Karpas-422 (cell line): ENCODE measurements at places on chromosomes 4 and X.
A peak's percentile ranks its signal among the peaks of the same experiment; 100 is the strongest.

DNA sequence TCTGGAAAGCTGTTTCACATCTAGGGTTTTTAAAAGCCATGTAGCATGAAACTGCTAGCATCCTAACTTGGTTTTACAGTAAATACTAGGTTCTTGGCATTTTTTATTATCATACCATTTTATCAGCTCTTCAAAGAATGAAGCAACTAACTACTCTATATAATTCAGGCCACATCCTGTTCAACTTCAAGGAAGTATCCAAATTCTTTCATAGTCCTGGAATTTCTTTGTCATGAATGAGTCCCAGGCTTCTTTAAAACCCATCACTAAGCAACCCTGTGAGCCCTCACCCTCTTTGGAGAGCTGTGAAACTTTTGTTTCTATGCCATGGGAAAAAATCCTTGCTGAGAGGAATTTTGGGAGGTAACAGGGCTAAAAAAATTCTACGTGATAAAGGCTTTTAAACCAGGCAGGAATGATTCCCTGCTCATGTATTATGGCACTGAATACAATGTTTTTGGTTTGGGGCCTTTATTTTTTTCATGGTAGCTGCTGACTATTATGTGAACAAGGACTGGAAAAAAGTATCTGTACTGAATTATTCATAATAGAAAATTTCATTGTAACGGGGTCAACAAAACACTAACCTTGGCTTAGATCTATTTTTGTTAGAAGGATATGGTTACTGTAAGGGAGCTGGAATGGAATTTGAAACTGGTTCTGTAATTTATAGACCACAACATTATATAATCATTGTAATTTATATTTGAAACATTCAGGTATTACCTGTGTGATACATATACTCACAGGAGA, 164.9 kb downstream of the DCTD start:
- no peaks in the 10 kb centered on the region for H3K4me1 ChIP-seq
- H3K36me3 ChIP-seq: no peaks in the 10 kb centered on the region
- DNase-seq: no peak
- no peak overlapping the region for H3K27ac ChIP-seq

DNA sequence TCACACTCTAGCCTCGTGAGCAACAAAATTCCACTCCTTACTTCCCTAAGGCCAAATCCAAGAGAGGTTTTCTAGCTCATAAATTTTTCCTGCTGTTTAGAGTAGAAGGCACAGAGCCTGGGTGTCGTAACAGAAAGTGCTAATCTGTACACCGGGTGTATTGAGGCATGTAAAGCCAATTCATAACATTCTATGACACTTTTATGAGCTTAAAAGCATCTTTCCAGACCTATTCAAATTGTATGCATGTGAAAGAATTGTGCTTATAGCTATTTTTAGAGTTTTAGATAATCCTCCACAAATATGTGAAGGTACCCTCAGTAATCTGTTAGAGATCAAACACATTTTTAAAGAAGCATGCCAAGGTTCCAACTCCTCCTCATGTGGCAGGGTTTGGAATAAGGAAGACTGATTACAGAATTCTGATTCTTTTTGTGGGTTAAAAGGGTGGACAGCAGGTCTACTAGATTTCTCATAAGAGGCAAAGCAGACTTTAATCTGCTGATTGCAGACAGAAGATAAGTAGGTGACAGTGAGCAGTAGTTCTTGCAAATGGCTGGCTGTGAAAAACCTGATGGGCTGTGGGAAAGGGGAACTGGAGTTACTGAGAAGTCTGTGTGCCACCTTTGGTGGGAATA, 25.5 kb upstream of the LRCH2 start:
- H3K4me3 ChIP-seq: no peak overlapping the region
- no peaks in the 10 kb centered on the region for H3K27me3 ChIP-seq
- H3K4me1 ChIP-seq: no peaks in the 10 kb centered on the region
- DNase-seq: no peak
- H3K36me3 ChIP-seq: no peaks in the 10 kb centered on the region
- no peak overlapping the region for H3K27ac ChIP-seq

DNA sequence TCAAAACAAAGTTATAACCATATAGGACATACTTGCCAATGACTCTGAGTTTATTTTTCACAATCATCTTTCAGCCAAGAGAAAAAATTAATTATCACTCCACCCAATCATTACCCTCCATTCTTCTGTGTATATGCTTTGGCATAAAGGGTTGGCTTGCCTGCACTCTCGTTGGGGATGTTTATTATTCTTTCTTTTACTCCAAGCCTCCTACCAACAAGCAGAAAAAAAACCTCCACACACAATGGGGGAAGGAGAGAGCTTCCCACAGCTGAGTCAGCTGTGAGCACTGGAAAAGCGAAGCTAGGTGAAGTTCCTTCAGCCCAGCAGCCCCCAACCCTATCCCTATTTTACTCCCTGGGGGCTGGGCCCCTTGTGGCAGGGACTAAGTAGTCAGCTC, 1.5 kb downstream of the OPHN1 start:
- DNase-seq: no peak
- H3K36me3 ChIP-seq: no peaks in the 10 kb centered on the region
- no peak overlapping the region for H3K27ac ChIP-seq
- H3K27me3 ChIP-seq: no peaks in the 10 kb centered on the region

DNA sequence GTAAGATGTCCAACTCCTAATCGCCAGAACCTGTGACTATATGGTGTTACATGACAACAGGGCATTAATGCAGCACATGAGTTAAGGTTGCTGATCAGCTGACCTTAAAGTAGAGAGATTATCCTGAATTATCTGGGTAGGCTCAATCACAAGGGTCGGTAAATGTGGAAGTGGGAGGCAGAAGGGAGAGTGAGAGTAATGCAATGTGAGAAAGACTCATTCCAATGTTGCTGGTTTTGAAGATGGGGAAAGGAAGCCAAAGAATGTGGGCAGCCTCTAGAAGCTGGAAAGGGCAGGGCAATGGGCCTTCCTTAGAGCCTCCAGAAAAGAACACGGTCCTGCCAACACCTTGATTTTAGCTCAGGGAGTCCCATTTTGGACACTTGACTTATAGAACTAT, 67.4 kb downstream of the STX18 start:
- H3K4me1 ChIP-seq: no peaks in the 10 kb centered on the region
- DNase-seq: no peak

DNA sequence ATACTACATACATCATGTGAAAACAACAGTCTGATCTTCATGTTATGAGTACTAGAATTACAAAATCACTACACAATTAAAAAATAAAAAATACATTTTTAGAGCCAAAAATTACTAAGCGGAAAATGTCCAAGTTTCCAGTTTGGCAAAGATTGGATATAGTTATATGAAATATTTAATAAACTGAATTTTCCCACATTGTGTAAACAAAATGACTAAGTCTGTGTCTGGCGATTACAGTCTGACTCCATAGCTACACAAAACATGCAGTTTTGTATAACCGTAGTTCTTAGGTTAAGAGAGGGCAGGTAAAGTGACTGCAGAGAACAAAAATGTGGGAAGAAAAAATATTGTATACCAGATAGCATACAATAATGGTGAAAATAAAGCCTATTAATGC, 59.2 kb upstream of the TMEM47 start:
- no peaks in the 10 kb centered on the region for H3K27me3 ChIP-seq
- H3K4me1 ChIP-seq: no peaks in the 10 kb centered on the region
- no peak overlapping the region for H3K4me3 ChIP-seq
- H3K27ac ChIP-seq: no peak overlapping the region
- no peaks in the 10 kb centered on the region for H3K36me3 ChIP-seq

DNA sequence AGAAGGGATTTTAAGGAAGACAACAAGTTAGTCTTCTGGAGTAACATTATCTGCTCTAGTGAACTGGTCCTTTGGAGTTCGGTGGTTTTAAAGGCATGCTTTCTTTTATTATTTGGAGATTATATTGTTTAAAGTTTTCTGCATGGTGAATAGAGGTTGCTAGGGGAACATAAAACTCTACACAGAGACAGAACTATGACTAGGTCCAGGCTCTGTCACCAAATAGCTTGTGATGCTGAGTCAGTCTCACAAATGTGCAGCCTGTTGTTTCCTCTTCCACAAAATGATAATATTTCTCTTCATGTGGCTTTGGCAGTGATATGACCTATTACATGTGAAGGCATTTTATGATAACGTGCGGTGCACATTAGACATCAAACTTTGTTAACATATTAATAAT, 132.6 kb downstream of the PACRGL start:
- H3K27ac ChIP-seq: no peak overlapping the region
- H3K4me1 ChIP-seq: no peaks in the 10 kb centered on the region
- no peak for DNase-seq
- H3K27me3 ChIP-seq: no peaks in the 10 kb centered on the region

GRCh38 chr4:143294710-143295275, 41.9 kb upstream of the GAB1 start:
- no peaks in the 10 kb centered on the region for H3K27me3 ChIP-seq
- H3K4me3 ChIP-seq: no peak overlapping the region
- H3K27ac ChIP-seq: no peak overlapping the region
- no peak for DNase-seq
- H3K4me1 ChIP-seq: no peaks in the 10 kb centered on the region

DNA sequence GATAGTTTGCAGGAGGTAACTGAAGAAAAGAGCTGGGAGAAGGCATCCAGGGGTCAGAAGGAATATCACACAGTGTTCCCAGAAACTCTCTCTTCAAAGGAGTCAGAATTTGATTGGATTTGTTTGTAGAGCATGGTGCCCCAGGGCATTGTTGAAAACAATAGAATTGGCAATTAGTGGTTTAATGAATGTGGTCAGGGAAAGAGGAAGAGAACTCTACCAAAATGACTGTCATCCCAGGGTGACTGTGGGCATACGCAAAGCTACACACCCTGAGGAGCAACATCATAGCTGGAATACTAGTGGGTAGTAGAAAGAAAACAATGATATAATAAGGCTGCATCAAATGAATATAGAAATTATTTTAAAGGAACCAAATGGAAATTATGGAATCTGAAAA, 21.5 kb downstream of the TNIP2 start:
- no peaks in the 10 kb centered on the region for H3K27me3 ChIP-seq
- peaks cover 16% of the 10 kb centered on the region for H3K36me3 ChIP-seq
- H3K4me3 ChIP-seq: no peak overlapping the region
- DNase-seq: no peak
- peak overlapping the region; percentile 49; the same call in 1 of the 2 replicates for H3K27ac ChIP-seq
- H3K4me1 ChIP-seq: peaks cover 4% of the 10 kb centered on the region; the same call in 1 of the 2 replicates

- no peaks in the 10 kb centered on the region for H3K36me3 ChIP-seq
- no peak overlapping the region for H3K4me3 ChIP-seq
- no peaks in the 10 kb centered on the region for H3K27me3 ChIP-seq
- DNase-seq: peak; percentile 47
- no peak overlapping the region for H3K27ac ChIP-seq
Measured at GRCh38 chrX:71650333-71650969, 16.9 kb upstream of the LOC101059915 start.

DNA sequence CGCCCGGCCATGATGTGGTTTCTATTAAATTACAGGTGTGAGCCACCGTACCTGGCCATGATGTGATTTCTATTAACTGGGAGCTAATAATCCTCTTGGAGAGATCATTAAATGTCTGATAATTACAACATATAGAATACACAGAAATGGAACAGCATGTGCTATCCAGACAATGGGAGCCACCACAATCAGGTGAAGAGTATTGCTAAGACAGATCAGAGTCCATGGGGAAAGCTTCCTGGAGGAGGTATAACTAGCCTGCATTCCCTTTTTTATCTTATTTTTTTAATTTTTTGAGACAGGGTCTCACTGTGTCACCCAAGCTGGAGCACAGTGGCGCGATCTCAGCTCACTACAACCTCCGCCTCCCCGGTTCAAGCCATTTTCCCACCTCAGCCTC, 146.8 kb downstream of the CHRNA9 start:
- no peak for DNase-seq
- H3K27me3 ChIP-seq: no peaks in the 10 kb centered on the region
- no peak overlapping the region for H3K27ac ChIP-seq
- no peaks in the 10 kb centered on the region for H3K4me1 ChIP-seq
- H3K4me3 ChIP-seq: no peak overlapping the region
